ENCODE measurements at places on chromosomes 1 and 21.

DNA sequence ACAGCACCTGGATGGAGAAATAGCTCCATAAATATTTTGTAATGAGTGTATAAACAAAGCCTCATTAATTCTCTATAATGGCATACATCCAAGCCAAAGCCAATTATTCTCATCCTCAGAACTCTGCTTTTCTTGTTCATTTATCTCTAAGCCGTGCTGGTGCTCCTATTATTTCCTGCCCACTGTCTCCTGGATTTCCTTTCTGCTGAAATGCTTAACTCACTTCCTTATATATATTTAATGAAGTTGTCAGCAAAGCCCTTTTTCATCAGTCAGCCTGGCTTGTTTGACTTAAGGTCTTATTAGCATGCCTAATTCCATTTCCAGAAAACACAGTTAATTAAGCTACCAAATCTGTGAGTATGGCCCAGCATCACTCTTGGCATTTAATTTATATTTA, 93.4 kb downstream of the SLC25A24 start:
- no peak for DNase-seq

- DNase-seq: no peak
Measured at GRCh38 chr21:36747041-36747814, 48.3 kb downstream of the SIM2 start.

GRCh38 chr1:237902960-237903743, 12.4 kb upstream of the ZP4 start:
- no peak for DNase-seq

GRCh38 chr1:99677416-99677815, 31.5 kb downstream of the PALMD start:
- no peak for DNase-seq

Measured in mesenchymal stem cell (in vitro differentiated cells and primary cell).